Purkinje cell (primary cell): ENCODE measurements at places on chromosomes 5 and 9. TPM values are rescaled to one million over a fixed set of nuclear protein-coding genes. Genes with fewer than 3 reads are reported as not detected.

The SEMA5A gene
- polyA plus RNA-seq: 0.84 and 2.2 TPM in 2 replicates

The ANKRD31 gene
- 0.32 and 0.42 TPM in 2 replicates for polyA plus RNA-seq

The IFNK gene
- polyA plus RNA-seq: not detected in 2 replicates

The EQTN gene
- 10.0 and 15.1 TPM in 2 replicates for polyA plus RNA-seq

The PTPN3 gene
- polyA plus RNA-seq: 0.07 and 0.67 TPM in 2 replicates

The BTNL8 gene
- not detected in 2 replicates for polyA plus RNA-seq

The DOLPP1 gene
- polyA plus RNA-seq: 12.8 and 19.5 TPM in 2 replicates

The CDH18 gene
- polyA plus RNA-seq: 303 and 308 TPM in 2 replicates

The FBXL7 gene
- not detected in 2 replicates for polyA plus RNA-seq

The ADRB2 gene
- not detected in 2 replicates for polyA plus RNA-seq

The HMCN2 gene
- not detected in 2 replicates for polyA plus RNA-seq

The OR2V2 gene
- not detected in 2 replicates for polyA plus RNA-seq

The MEIKIN gene
- 0.85 and 1.3 TPM in 2 replicates for polyA plus RNA-seq

The CDX1 gene
- not detected in 2 replicates for polyA plus RNA-seq

The CDC20B gene
- 0.21 TPM in 1 of 2 replicates, not detected in the other for polyA plus RNA-seq
